ENCODE measurements at places on chromosomes 2 and 18. TPM values are rescaled to one million over a fixed set of nuclear protein-coding genes. Genes with fewer than 3 reads are reported as not detected.

IL1F10 gene
- not detected for polyA plus RNA-seq

ATF2 gene
- 27.6 TPM for polyA plus RNA-seq

NMUR1 gene
- polyA plus RNA-seq, result 0.27 TPM

UGT1A1 gene
- polyA plus RNA-seq, result not detected

ALK gene
- 0.36 TPM for polyA plus RNA-seq

NOL4 gene
- polyA plus RNA-seq, result 0.21 TPM

REG1B gene
- not detected for polyA plus RNA-seq

PSMA8 gene
- polyA plus RNA-seq, result not detected

SLC23A3 gene
- 1.2 TPM for polyA plus RNA-seq

CHCHD5 gene
- polyA plus RNA-seq, result 19.7 TPM

C2orf78 gene
- polyA plus RNA-seq, result not detected

NT5DC4 gene
- 0.18 TPM for polyA plus RNA-seq

SP9 gene
- polyA plus RNA-seq, result 0.60 TPM

DLGAP1 gene
- 2.4 TPM for polyA plus RNA-seq

LMAN1 gene
- 72.5 TPM for polyA plus RNA-seq

FAM124B gene
- 6.9 TPM for polyA plus RNA-seq

RBFA gene
- polyA plus RNA-seq, result 19.7 TPM

BCL2 gene
- 20.8 TPM for polyA plus RNA-seq

IL18R1 gene
- polyA plus RNA-seq, result 1.2 TPM

ZAP70 gene
- polyA plus RNA-seq, result 12.4 TPM

LOXL3 gene
- polyA plus RNA-seq, result 6.7 TPM

RNU2-63P gene
- not detected for polyA plus RNA-seq

LGALSL gene
- polyA plus RNA-seq, result 23.7 TPM

HNRNPLL gene
- polyA plus RNA-seq, result 34.2 TPM

FBXO36 gene
- polyA plus RNA-seq, result 2.3 TPM

COQ10B gene
- polyA plus RNA-seq, result 11.6 TPM

Measured in muscle of back (tissue), 13 donors.